ENCODE measurements at places on chromosomes 2 and 18. TPM values are rescaled to one million over a fixed set of nuclear protein-coding genes. Genes with fewer than 3 reads are reported as not detected.

LAMA3 gene
- 0.17 TPM for total RNA-seq

GPR39 gene
- total RNA-seq, result not detected

CLEC4F gene
- total RNA-seq, result not detected

OR6B2 gene
- total RNA-seq, result not detected

WNT6 gene
- total RNA-seq, result 0.13 TPM

TFCP2L1 gene
- 0.13 TPM for total RNA-seq

ANO7 gene
- 3.1 TPM for total RNA-seq

YPEL5 gene
- total RNA-seq, result 35.2 TPM

TMEM237 gene
- total RNA-seq, result 19.4 TPM

KCNE4 gene
- not detected for total RNA-seq

REG3G gene
- not detected for total RNA-seq

GKN2 gene
- total RNA-seq, result not detected

COLEC11 gene
- 0.38 TPM for total RNA-seq

MSTN gene
- not detected for total RNA-seq

UPP2 gene
- total RNA-seq, result not detected
